Cerebellum (tissue), 4 donors: ENCODE measurements at places on chromosomes 12 and 14. TPM values are rescaled to one million over a fixed set of nuclear protein-coding genes. Genes with fewer than 3 reads are reported as not detected.

GRCh38 chr12:12560587-12561370, 1.9 kb downstream of the DUSP16 start:
- peak; percentile 49 for DNase-seq

GRCh38 chr14:44565968-44566367, 58.9 kb upstream of the FSCB start:
- no peak for DNase-seq

DNA sequence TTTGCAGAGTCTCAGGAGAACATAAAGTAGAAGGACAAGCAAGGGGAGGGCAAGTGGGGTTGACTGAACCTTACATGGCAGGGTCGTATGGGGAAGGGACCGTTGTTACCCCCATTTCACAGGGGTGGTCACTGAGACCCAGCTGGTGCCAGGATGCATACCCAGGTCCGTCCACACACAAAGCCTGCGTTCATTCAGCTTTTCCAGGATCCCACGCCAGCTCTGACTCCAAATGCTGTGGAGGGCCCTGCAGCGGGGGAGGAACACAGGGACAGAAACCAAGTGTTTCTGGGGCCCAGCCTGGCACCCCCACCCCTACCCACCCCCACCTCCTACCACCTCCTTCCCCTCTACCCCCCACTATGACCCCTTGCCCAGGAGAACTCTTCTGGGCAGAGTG, 16.5 kb upstream of the CHGA start:
- DNase-seq: no peak

DNA sequence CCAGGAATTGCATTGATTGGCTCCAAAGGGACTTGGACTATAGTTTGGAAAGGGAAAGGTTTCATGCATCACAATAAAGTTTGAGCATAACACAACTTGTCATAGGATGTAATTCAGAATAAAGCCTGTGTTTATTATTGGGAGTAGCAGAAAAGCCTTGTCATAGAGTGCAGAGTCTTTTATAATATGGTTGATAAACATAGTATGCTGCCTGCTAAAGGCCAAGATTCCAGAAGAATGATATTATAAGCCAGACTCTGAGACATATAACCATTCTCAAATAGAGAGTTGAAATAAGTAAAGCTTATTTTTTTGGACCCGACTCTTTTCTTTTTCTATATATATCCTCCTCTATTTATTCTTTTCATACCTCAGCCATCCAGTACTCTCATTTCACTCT, 207.3 kb downstream of the LRIG3 start:
- no peak for DNase-seq

The PPP4R4 gene
- 3.0 TPM for total RNA-seq

The TAPBPL gene
- 3.1 TPM for total RNA-seq

The SERPINA10 gene
- total RNA-seq: not detected

GRCh38 chr14:32134448-32135097, 57.5 kb downstream of the ARHGAP5 start:
- DNase-seq: no peak

DNA sequence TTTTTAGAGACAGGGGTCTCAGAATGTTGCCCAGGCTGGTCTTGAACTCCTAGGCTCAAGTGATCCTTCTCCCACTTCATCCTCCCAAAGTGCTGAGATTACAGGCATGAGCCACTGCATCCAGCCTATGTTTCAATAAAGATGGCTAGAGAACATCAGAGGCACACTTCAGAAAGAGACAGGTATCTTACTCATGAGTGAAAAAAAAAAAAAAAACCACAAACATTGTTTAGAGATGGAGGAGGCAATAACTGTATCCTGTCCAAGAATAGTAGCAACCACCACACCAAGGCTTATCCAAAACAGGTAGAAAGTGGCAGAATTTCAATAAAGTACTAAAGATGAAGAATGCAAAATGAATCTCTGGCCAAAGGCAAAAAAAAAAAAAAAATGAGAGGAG, 30.3 kb downstream of the EEA1 start:
- no peak for DNase-seq

The ACOT4 gene
- 0.45 TPM for total RNA-seq

GRCh38 chr14:91205459-91205858, 39.0 kb downstream of the GPR68 start:
- DNase-seq: no peak

- no peak for DNase-seq
Measured at GRCh38 chr12:117067016-117067415, 32.2 kb downstream of the TESC start.

- no peak for DNase-seq
Measured at GRCh38 chr14:93686268-93686667, 102.0 kb downstream of the PRIMA1 start.

- no peak for DNase-seq
Measured at GRCh38 chr14:96723946-96724345, 73.2 kb upstream of the VRK1 start.

GRCh38 chr14:106378191-106378590, 851.8 kb downstream of the TMEM121 start:
- no peak for DNase-seq

The GPR84 gene
- total RNA-seq: 0.36 TPM

- DNase-seq: no peak
Measured at GRCh38 chr12:49456131-49456679, 82.6 kb upstream of the KCNH3 start.

DNA sequence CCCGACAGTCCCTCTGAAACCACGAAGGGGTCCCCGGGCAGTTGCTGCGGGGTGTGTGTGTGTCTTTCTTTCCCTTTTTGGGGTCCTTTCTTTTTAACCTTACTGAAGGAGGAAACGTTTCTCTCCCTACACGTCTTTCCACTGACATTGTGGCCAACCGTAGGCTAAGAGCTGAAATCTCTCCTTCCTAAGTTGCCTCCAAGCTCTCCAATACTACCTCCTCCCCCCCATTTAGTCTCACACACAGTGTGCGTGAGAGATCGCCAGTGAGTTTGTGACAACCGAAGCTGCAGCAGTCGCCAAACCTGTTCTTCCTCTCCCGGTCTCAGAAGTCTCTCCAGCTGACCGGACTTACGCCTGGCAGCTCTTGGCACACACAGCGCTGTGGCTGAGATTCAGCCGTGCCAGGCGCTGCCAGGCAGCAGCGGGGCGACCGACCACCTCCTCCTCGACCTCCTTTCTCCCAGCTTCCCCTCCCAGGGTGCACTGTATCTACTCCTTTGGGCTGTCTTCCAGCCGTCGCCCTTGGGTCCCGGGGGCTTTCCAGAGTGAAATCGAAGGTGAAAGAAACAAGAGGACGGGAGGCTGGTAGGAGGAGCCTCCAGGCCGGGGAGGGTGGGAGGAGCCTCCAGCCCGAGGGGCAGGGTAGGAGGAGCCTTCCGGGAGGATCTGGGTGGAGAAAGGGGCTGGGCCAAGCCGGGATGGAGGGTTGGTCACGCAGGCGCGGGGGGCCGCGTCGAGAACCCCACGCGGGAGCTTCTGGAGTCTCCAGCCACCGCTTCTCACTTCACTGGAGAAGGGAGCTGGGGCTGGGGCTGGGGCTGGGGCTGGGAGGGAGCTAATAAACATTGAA, at the start of gene TMTC2:
Gene TMTC2, plus strand, starts transcription at position 739 of the 853 bp plus-strand sequence.
- peak; percentile 97 for DNase-seq

The CAPZA3 gene
- not detected for total RNA-seq

- DNase-seq: no peak
Measured at GRCh38 chr12:123474485-123475245, 16.7 kb downstream of the SNRNP35 start.

DNA sequence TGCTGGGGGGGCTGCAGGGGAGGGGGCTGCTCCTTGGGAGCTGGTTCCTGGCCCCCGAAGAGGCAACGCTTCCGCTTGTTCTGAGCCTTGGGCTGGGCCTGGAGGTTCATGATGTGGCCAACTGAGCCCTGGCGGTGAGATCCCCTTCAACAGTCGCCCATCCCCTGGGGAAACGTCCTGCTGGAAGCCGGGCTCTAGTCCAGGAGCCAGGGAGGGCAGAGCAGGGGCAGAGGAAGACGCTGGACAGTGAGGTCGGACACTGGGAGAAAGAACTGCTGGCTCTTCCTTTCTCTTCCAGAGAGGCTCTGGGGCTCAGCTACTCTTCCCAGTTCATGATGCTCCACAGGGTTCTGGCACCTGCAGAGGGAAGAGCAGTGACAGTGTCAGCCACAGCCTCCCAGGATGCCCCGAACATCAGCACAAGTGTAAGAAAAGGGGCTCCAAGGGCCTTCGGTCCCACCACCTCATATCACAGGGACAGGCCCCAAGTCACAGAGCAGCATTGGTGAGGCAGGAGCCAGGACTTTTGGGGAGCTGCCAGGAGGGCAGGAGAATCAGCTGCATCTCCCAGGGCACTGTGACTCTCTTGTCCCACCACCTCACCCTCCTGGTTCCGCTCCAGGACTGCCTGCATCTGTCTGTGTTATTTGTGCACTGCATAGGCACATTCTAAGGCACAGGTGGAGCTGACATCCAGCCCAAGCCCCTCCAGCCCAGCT, 25.9 kb upstream of the PNMA1 start:
- DNase-seq: no peak

The KCNMB4 gene
- 19.7 TPM for total RNA-seq

- no peak for DNase-seq
Measured at GRCh38 chr12:62098132-62098531, 162.1 kb upstream of the USP15 start.

DNA sequence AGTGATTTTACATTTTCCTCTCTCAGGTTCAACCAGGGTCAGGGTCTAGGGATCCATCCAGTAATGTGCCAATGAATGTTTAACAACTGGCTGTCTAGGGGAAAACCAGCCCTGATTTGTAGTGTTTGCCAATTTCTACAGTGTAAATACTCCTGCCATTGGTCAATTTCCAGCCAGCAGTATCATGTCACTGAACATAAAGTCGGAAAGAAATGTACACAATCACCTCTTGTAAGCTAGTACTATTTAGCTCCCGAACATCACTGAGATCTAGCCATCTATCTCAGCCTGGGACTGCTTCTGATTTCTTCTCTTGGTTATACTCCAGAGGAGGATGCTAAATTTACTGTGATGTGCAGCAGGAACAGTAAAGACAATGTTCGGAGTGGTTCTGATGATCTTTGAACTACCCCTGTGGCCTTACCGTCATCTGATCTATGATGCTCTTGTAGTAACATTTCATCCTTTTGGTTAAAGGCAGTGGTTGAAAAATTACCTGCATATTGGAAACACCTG, 36.7 kb upstream of the EGLN3 start:
- no peak for DNase-seq

DNA sequence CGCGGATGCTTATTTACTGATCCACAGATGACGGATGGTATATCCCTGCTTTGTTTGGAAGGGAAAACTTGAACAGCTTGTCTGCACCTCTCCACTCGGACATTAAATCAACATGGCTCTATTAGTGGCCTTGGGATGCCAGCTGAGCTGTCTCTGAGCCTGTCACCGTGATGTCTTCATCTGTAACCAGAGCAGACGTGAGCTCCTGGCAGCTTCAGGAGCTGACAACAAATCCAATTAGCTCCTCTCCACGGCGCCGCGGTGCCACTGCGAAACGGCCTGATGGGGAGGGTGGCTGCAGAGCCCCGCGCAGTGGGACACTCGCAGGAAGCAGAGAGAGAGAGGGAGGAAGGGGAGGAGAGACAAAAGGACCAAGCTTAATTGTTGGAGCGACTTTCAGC, 112.3 kb downstream of the PAPOLA start:
- DNase-seq: peak; percentile 93

GRCh38 chr14:65219353-65219752, 117.0 kb upstream of the MAX start:
- DNase-seq: no peak

DNA sequence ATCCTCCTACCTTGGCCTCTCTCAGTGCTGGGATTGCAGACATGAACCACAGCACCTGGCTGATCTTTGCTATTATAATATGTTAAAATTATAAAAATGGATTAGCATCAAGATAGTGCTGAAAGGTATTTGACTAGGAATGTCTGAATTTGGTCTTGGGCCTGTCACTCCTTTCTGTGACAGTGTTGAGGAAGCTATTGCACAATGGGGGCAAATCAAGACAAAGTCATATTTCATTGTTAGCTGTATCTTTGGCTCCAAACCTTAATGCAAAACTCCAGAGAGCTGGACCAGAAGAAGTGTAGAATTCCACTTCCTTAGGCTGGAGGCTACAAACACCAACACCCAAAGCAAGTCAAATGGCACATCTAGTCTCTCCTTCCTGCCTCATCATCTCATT, 42.2 kb downstream of the ZCRB1 start:
- no peak for DNase-seq

DNA sequence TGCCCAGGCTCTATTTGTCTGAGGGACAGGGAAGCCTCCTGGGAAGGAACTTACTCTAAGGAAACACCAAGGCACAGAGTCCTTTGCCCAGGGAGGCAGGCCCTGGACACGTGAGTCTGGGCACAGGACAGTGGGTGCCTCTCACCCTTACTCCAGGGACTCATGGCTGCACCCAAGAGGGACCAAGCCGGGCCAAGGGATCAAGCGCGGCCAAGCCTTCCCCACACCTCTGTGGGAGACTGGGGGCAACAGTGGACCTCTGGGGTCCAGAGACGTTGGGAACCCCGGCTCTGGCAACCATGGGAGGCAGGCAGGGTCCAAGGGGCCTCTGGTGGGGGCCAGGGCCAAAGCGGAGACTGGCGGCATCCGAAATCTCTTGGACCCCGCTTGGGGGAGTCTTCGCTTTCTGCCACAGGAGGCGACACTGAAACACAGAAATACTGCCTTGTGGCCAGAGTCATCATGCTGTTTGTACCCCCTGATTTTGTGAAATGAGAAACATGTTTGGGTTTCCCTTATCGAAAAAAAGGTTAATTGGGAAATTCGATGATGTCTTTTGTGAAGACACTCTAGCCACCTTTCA, 51.7 kb upstream of the BCL11B start:
- no peak for DNase-seq

DNA sequence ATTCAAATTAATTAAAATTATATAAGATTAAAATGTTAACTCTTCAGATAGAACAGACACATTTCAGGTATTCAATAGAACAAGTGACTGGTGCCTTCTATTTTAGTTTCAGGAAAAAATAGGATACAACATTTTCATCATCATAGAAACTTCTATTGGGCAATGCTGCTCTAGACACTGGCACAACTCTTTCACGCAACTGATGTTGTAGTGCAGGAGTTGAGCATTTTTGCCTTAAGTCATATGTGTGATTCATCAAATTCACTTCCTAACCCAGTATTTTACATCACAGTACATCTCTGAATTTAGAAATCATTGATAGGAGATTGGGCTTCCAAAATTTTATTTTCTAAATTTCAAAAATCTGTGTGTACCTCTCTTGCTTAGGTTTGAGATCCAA, 215.4 kb upstream of the DIO2 start:
- DNase-seq: no peak

DNA sequence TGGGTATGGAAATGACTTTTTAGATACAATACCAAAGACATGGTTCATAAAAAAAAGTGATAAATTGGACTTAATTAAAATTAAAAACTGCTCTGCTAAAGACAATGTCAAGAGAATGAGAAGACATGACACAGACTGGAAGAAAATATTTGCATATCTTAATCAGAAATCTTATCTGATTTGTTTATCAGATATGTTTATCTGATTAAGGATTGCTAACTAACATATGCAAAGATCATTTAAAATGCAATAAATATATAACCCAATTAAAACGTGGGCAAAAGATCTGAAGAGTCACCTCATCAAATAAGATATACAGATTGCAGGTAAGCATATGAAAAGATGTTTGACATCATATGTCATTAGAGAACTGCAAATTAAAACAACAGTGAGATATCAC, 10.0 kb upstream of the MMP19 start:
- DNase-seq: no peak

The CLEC4D gene
- not detected for total RNA-seq

- no peak for DNase-seq
Measured at GRCh38 chr12:45680362-45680761, 49.1 kb upstream of the ARID2 start.

- no peak for DNase-seq
Measured at GRCh38 chr14:103260629-103261124, 73.4 kb upstream of the EIF5 start.
